ENCODE measurements at places on chromosomes 7 and 10. TPM values are rescaled to one million over a fixed set of nuclear protein-coding genes. Genes with fewer than 3 reads are reported as not detected.

- no peaks in the 10 kb centered on the region for H3K36me3 ChIP-seq
- H3K4me3 ChIP-seq: no peak within 1 kb of the TSS
- peak; percentile 62 for DNase-seq
- no peaks in the 10 kb centered on the region for H3K27me3 ChIP-seq
- peaks cover 11% of the 10 kb centered on the region for H3K4me1 ChIP-seq
- H3K27ac ChIP-seq: peak within 1 kb of the TSS; percentile 42
Observed at GRCh38 chr10:48274636-48275035, at the start of gene FRMPD2. FRMPD2 (minus strand) TSS chr10:48274696; CDS start chr10:48274567, 129 bp downstream.

DNA sequence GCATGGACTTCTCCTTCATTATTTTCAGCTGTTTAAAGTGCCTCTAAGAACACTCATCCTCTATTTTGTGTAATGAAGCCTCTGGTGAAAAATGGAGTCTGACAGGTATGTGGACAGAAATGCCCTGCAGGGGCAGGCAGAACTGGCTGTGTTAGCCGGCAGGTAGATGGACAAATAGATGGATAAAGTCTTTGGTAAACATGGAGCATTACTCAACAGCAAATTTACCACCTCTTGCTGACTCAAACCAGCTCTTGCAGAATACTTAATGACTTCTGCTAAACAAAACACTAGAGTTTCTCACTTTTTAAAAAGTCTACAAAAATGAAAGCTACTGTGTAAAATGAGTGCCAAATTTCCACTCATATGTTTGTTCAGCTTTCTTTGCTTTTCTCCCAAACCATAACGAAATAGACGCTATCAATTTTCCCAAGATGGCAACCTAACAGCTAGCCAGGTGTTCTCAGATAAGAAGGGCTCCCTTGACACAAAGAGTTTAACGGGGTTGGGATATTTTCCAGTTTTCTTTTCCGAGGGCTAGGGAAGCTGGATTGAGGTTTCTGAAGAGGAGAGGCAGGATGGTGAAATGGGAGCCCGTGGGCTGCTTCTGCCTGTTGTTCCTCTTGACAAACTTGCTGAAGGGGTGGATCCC lies 71.9 kb upstream of the HABP2 start:
- no peaks in the 10 kb centered on the region for H3K36me3 ChIP-seq
- no peak overlapping the region for H3K4me3 ChIP-seq
- no peak for DNase-seq
- peaks cover 21% of the 10 kb centered on the region for H3K4me1 ChIP-seq
- H3K27me3 ChIP-seq: no peaks in the 10 kb centered on the region
- H3K27ac ChIP-seq: no peak overlapping the region

- no peak overlapping the region for H3K4me3 ChIP-seq
- DNase-seq: peak; percentile 13
- no peaks in the 10 kb centered on the region for H3K27me3 ChIP-seq
- peak overlapping the region; percentile 71 for H3K27ac ChIP-seq
- H3K4me1 ChIP-seq: peaks cover 16% of the 10 kb centered on the region
- no peaks in the 10 kb centered on the region for H3K36me3 ChIP-seq
Observed at GRCh38 chr10:95792874-95793285, 36.9 kb downstream of the ENTPD1 start.

DNA sequence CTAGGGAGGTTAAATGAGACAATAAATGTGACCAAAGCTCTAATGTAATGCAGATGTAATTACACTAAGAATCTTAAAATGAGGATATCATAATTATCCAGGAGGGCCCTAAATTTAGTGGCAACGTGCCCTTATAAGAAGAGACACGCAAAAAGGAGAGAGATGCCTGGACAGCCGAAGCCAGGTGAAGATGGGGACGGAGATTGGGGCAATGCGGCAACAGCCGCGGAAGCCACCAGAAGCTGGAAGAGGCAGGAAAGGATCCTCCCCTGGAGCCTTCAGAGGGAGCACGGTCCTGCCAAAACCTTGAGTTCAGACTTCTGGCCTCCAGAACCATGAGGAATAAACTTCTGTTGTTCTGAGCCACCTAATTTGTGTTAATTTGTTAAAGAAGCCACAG lies 25.3 kb upstream of the C10orf71 start:
- DNase-seq: no peak
- H3K4me3 ChIP-seq: no peak overlapping the region
- no peak overlapping the region for H3K27ac ChIP-seq

Gene CLCN1
- total RNA-seq: not detected

Gene TLX1
- not detected for total RNA-seq

- no peak for DNase-seq
- H3K4me1 ChIP-seq: peaks cover 9% of the 10 kb centered on the region
- H3K36me3 ChIP-seq: no peaks in the 10 kb centered on the region
- no peak overlapping the region for H3K4me3 ChIP-seq
- no peak overlapping the region for H3K27ac ChIP-seq
Observed at GRCh38 chr10:19936289-19936688, 120.1 kb downstream of the PLXDC2 start.

GRCh38 chr10:6579904-6580278 lies at the start of gene PRKCQ:
PRKCQ (minus strand) TSS chr10:6580276; CDS start chr10:6515135, 65,141 bp downstream.
- H3K4me1 ChIP-seq: peaks cover 16% of the 10 kb centered on the region
- no peaks in the 10 kb centered on the region for H3K36me3 ChIP-seq
- DNase-seq: peak; percentile 51

DNA sequence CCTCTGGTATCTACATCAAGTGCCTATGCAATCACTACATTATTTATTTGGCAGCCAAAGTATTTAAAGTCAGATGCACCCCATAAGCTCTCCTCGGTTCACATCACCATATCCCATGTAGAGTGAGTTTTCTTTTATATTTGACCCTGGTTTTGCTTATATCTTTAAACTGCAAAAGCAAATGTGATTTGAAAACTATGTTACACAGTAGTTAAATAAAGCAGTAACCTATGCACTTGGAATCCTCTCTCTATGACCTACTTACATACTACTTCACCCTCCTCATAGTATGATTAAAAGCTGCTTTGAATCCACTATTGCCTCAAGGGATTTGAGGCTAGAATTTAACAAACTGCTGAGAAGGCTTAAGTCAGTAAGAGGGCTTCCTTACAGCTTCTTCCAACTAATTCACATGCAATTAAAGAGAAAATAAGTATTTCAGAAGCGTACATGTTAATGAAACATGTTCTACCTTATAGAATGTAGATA lies 2.2 kb upstream of the CELF2 start:
- peak overlapping the region; percentile 64 for H3K27ac ChIP-seq
- DNase-seq: no peak
- no peak overlapping the region for H3K4me3 ChIP-seq
- no peaks in the 10 kb centered on the region for H3K27me3 ChIP-seq
- H3K4me1 ChIP-seq: peaks cover 27% of the 10 kb centered on the region

DNA sequence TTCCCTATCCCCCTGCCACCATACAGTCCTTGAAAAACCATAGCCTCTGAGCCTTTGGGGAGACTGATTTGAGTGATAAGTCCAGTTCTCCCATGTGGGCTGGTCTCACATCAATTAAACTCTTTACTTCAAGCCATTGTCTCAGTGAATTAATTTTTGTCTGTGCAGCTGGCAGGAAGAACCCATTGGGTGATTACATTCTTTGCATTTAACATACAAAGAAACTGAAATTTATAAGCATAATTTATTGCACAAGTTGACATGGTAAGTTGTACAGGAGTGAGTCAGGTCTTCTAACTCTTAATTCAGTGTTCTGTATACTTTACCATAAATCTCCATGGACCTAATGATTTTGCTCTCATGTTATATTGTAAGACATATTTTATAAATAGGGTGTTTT lies 1613.0 kb upstream of the LRRTM3 start:
- H3K27ac ChIP-seq: no peak overlapping the region
- no peak for DNase-seq
- no peak overlapping the region for H3K4me3 ChIP-seq
- no peaks in the 10 kb centered on the region for H3K4me1 ChIP-seq
- H3K36me3 ChIP-seq: no peaks in the 10 kb centered on the region

GRCh38 chr10:69362471-69362954 lies 54.2 kb downstream of the TACR2 start:
- H3K4me1 ChIP-seq: peaks cover 54% of the 10 kb centered on the region
- no peaks in the 10 kb centered on the region for H3K27me3 ChIP-seq
- peak; percentile 55 for DNase-seq

Measured in thyroid gland (tissue), 4 donors.